LoVo (cell line): ENCODE measurements at places on chromosomes 2 and 18.

DNA sequence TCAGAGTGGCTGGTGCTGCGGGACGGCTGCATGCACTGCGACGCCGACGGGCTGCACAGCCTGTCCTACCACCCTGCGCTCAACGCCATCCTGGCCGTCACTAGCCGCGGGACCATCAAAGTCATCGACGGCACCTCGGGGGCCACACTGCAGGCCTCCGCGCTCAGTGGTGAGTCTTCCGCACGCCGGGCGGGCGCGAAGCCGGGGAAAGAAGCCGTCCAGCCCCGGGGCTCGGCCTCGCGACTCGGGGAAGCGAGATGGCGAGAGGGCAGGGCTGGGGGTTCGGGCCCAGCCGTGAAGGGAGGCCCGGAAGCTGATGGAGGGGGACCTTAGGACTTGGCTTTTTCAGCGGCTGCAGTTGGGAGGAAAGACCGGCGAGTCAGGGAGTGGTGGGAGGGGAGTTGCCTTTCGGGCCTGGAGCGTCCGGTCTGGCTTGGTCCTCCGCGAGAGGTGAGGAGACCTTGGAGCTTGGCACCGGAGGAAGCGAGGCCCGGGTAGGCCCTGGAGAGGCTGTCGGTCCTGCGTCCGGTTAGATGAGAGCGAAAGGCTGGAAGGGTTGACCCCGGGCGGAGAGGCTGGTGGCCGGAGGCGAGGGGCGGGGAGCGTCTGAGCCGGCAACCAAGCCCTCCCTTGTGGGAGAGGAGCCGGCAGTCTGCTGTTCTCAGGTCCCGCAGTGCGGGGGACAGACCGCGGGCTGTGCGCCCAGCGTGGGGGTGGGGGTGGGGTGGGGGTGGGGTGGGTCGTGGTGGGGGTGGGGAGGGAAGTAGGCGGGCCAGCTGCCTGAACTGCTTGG, 691 bp downstream of the BIRC6 start:
- no peak for DNase-seq

DNA sequence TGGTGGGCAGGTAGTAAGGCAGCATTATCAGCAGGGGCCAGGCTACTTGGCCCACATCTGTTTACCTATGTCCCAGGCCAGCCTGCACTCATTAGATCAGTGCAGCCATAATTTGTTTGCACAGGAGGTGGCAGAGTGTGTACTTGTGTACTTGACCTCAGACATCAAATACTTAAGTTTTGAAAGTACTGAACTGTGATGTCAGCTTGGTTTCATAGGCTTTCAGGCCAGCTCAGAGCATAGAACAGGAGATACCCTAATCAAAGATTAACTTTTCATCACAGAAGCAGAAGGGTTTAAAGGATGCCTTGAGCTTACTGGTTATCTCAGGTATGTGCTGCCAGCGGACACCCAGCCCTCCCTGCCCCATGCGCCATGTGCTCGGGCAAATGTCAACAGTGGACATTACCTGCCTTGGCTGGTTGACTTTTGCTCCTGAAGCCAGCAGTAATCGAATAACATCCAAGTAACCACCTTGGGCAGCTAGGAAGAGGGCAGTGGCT, 33.2 kb downstream of the ANKRD29 start:
- DNase-seq = peak; percentile 29

GRCh38 chr2:112600634-112601033, 16.2 kb downstream of the CHCHD5 start:
- DNase-seq = no peak

- no peak for DNase-seq
These were observed 189.9 kb downstream of the INO80D start for GRCh38 chr2:205895981-205896655.

DNA sequence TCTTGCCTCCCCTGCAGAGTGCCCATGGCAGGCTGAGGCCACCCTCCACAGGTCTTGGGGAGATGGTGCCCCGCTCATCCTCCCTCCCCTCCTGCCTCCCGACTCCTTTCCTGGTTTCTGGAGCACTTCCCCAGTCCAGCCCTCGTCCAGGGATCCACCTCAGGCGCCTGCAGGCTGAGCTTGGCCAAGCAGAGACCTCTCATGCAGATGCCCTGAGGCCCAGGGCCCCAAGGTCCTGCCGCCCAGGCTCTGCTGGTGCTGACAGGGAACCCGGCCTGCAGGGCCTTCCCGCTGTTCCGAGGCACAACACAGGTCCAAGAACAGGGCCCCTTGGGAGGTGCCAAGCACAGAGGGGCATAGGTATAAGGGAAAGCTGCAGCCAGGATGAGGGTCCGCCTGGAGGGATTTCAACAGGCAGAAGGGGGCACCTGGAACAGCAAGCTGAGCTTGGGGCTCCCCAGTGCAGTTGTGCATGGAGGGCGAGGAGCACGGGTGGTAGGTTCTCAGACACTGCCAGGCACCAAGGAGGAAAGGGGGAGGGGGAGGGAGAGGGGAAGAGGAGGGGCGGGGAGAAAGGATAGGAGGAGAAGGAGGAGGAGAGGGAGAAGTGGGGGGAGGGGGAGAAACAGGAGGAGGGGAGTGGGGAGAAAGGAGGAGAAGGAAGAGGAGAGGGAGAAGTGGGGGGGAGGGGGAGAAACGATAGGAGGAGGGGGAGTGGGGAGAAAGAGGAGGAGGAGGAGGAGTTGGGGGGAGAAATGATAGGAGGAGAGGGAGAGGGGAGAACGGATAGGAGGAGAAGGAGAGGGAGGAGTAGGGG, 1.2 kb upstream of the ANO7 start:
- DNase-seq = no peak

DNA sequence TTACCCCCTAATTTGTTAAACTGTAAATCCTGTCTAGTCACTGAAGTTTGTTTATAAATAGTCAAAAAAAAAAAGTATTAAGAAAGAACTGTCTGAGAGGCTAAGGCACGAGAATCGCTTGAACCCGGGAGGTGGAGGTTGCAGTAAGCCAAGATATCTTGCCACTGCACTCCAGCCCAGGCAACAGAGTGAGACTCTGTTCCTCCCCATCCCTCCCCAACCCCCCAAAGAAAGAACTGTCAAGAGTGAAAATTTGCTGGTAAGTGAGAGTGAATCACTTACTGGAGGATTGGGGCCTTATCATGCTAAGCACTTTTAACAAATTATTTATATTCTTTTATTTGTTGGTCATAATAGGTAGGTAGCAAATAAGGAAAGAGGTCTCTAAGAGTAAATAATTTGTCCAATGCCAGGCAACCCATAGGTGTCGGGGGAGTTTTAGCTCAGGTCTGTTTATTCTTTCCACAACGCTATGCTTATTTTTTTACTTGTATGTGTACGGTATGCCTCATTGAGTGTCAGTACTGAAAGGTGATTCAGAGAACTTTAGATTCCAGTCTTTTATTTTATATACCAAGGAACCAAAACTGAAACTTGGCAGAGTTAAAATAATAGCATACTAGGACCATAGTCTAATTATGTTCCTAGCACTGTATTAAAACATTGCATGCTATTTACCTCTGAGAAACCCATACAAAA, 2.5 kb downstream of the TAF4B start:
- DNase-seq = no peak
